ENCODE measurements at places on chromosomes 16 and 17.

GRCh38 chr17:29119265-29119664 lies 60.9 kb downstream of the MYO18A start:
- DNase-seq = no peak

GRCh38 chr17:51373489-51374152 lies 113.3 kb downstream of the UTP18 start:
- no peak for DNase-seq

- DNase-seq = no peak
Measured at GRCh38 chr16:86002178-86002900, 103.4 kb downstream of the IRF8 start.

- DNase-seq = peak; percentile 20
Measured at GRCh38 chr17:36705874-36706731, 104.7 kb downstream of the MRM1 start.

DNA sequence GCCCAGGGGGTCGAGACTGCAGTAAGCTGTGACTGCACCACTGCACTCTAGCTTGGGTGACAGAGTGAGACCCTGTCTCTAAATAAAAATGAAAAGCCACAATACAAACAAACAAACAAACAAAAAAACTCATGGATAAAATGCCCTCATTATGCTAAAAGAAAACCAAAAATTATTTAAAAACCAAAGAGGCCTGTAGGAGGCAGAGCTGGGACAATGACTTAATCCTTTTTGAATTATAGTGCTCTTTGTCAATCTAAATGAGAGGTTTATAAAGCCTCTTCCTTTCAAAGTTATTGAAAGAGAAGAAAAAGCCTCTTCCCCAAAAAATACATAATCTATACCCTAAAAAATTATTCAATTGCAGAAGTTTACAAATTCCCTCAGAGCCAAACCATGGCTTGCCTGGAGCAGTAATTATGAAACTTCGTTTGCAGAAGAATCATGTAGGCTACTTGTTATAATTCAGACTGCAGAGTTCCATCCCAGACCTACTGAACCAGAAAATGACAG lies 18.5 kb downstream of the CRLF3 start:
- DNase-seq = no peak

DNA sequence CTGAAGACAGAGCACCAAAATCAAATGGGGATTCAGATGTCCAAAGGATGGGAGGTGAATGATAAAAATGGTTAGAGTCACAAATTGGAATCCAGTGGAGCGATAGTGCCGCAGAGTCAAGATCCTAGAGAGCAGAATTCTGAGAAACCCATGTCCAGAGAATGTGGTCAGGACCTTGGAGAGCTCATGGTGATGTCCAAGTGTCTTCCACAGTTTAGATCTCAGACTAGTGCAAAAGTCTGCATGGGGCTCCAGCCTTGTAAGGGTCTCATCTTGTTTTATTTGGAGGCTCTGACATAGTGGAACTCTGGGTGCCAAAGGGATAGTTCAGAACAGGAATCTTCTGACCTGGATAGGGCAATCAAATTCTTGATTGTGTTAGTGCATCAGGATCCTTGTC lies 245.9 kb upstream of the HSBP1 start:
- no peak for DNase-seq

DNA sequence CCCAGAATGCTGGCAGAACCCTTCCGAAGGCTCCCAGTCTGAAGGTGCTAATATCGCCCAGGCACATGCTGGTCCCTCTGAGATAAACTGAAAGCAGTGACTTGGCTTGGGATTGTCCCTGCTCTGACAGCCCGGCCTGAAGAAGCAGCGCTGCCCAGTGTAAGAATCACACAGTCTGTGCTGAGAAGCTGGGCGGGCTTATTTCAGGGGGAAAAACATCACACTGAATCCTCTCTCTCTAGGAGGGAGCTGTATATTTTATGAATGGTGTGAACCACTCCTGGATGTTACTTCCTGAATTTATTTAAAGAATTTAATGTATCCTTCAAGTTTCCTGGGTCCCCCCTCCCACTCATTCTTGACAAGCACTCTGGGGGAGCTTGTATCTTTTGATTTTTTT lies 36.3 kb downstream of the GAS7 start:
- no peak for DNase-seq
